ENCODE measurements at places on chromosomes 2 and 18. TPM values are rescaled to one million over a fixed set of nuclear protein-coding genes. Genes with fewer than 3 reads are reported as not detected.
A peak's percentile ranks its signal among the peaks of the same experiment; 100 is the strongest.

Gene MITD1
- 33.1 TPM for total RNA-seq

Gene OSR1
- 3.6 TPM for total RNA-seq

Gene CNTNAP5
- not detected for total RNA-seq

Gene CNDP1
- 0.21 TPM for total RNA-seq

GRCh38 chr2:102181919-102182635 lies 4.7 kb upstream of the IL1RL2 start:
- H3K4me3 ChIP-seq: no peak overlapping the region
- peaks cover 17% of the 10 kb centered on the region for H3K36me3 ChIP-seq
- peak overlapping the region; percentile 5 for H3K27ac ChIP-seq
- H3K4me1 ChIP-seq: peaks cover 21% of the 10 kb centered on the region
- H3K27me3 ChIP-seq: no peaks in the 10 kb centered on the region

- no peak overlapping the region for H3K4me3 ChIP-seq
- no peaks in the 10 kb centered on the region for H3K36me3 ChIP-seq
- H3K27me3 ChIP-seq: no peaks in the 10 kb centered on the region
These were observed 29.0 kb upstream of the EPAS1 start for GRCh38 chr2:46268196-46268595.

DNA sequence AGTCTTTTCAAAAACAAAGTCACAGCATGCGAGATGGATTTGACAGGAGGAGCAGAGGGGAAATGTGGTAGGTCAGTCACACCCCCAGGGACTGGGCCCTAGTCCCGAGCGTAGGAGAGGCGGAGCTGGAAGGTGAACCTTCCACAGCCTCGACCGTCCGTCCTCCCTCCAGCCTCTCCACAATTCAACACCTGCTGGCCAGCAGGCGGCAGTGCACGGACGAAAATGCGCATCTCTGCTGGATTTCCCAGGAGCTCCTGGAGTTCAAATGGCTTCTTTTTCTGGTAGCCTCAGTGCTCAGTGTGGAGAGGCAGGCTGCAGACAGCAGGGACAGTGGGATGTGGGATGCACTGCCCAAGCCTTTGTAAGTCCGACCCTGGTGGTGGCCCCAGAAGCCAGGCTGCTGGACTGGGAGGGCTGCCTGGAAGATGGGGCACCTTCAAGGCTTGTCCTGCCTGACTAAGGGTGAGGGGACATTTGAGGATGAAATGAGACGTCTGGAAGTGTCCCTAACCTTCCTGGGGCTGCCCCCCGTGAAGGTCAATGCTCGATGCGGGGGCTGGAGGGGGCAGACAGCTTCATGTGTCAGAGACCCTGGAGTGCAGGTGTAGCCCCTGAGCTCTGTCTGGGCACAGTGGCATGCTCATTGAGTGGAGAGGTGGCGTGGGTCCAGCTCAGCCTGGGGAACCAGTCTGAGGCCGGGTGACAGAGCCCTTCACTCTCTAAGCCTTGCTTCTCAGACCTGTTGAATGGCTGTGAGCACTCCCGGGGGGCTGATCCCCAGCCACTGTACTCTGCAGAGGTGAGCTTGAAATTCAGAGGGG lies 189.5 kb downstream of the TFCP2L1 start:
- no peak overlapping the region for H3K27ac ChIP-seq
- H3K4me1 ChIP-seq: peaks cover 5% of the 10 kb centered on the region
- no peaks in the 10 kb centered on the region for H3K27me3 ChIP-seq
- no peak for DNase-seq
- no peak overlapping the region for H3K4me3 ChIP-seq

DNA sequence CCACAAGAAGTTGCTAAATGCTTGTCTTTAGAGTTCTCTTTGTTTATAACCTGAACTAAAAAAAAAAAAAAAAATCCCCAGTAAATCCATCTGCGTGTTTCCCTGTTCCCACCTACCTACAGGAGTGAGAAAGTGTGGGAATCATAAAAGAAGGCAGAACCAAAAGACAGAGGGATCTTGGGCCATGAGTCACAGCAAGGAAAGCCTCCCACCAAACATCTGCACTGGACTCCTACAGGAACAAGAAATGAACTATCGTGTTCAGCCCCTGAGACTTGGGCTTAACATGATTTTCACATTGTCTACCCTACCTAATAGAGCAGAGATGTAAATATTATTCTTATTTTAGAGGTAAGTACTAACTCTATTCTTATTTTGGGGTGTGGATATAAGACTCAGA lies 1761.2 kb upstream of the CELF4 start:
- H3K36me3 ChIP-seq: no peaks in the 10 kb centered on the region
- H3K27ac ChIP-seq: no peak overlapping the region
- H3K27me3 ChIP-seq: no peaks in the 10 kb centered on the region
- H3K4me3 ChIP-seq: no peak overlapping the region
- no peak for DNase-seq
- no peaks in the 10 kb centered on the region for H3K4me1 ChIP-seq

GRCh38 chr2:37602702-37603101 lies 68.7 kb downstream of the CDC42EP3 start:
- no peaks in the 10 kb centered on the region for H3K4me1 ChIP-seq
- no peak for DNase-seq
- H3K27me3 ChIP-seq: no peaks in the 10 kb centered on the region
- H3K4me3 ChIP-seq: no peak overlapping the region

DNA sequence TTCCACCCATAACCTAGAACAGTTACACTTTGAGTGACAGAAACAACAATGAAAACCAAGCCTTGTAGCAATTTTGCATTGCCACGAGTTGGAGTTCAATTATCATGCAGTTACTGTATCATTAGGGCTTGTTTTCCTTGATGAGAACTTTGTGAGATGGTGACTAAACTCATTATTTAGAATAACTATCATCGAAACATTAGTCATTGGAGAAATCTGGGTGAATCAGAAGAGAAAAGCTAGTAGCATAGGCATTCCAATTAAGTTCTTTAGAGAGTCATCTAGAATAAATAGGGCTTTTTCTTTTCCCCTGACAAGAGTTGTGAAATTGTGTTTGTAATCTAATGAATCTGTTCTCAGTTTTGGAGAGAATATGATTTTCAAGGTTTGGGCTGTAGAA lies 122.8 kb upstream of the DOCK10 start:
- no peak overlapping the region for H3K27ac ChIP-seq
- no peaks in the 10 kb centered on the region for H3K27me3 ChIP-seq
- H3K4me1 ChIP-seq: no peaks in the 10 kb centered on the region
- DNase-seq: no peak

DNA sequence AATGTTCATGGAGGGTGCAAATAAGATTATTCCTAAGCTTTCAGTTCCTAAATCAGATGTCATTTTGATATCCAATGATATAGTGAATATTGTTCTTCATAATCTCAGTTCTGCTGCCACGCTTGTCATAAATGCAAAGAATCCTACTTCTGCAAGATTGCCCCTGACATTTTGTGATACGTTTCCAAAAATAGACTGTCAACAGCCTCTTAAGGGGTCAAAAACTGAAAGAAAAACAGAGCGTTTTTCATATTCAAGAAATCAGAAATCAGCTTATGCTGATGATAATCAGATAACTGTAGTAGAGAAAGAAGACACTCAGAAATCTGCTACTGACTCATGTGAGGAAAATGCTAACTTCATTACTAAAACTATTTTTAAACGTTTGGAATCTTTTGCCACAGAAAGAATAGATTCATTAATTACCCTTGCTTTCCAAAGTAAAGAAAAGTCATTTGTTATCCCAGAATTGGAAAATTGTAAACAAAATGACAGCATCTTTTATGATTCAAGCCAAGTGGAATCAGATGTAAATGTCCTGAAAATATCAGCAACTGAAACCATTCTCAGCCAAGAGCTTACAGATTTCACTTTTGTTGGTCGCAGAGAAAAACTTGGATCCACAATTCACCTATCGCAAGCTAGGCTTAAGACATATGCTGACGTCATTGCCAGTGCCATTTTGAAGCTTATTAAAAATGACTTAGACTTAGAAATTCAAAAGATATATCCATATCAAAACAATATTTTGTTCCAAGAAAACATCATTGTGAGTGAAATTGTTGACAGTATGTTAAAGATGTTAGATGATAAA lies 55.1 kb downstream of the FSIP2 start:
- no peak for DNase-seq
- H3K4me3 ChIP-seq: no peak overlapping the region
- no peaks in the 10 kb centered on the region for H3K4me1 ChIP-seq
- H3K27ac ChIP-seq: no peak overlapping the region
- no peaks in the 10 kb centered on the region for H3K36me3 ChIP-seq

DNA sequence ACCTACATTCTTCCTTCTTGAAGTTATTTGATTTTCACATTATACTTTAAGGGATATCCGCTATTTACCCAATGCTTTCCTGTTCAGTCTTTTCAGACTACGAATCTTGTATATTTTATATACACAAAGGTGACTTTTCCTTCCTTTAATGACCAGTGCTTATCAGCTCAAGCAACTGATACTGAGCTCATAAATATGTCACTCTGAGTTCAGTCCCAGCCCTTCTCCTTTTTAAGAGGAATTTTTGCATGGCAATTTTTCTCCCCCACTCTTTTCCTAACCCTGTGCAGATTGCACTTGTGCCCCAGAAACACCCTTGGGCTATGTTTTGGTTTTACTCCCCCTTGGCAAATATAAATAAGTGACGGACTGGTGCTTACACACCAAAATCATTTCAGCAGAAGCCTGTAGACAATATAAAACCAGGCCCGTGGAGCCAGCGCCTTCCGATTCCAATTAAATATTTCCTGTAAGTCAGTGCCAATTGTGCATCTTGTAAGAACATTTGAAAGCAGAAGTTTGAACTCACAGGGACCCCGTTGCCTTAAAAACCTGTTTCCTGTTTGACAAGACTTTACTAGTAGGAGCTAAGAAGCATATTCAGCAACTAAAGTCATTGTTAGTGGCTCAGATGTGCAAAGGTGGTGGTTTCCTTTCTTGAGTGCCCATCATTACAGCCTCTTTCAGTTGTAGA lies 66.3 kb upstream of the GATA6 start:
- H3K27me3 ChIP-seq: no peaks in the 10 kb centered on the region
- no peaks in the 10 kb centered on the region for H3K36me3 ChIP-seq
- no peak overlapping the region for H3K27ac ChIP-seq
- H3K4me1 ChIP-seq: no peaks in the 10 kb centered on the region

- H3K27me3 ChIP-seq: no peaks in the 10 kb centered on the region
- peak overlapping the region; percentile 1 for H3K4me3 ChIP-seq
- no peak for DNase-seq
These were observed 35.2 kb downstream of the ST3GAL5 start for GRCh38 chr2:85853499-85854165.

GRCh38 chr2:26412091-26412673 lies 10.5 kb downstream of the DRC1 start:
- no peak overlapping the region for H3K27ac ChIP-seq
- no peaks in the 10 kb centered on the region for H3K36me3 ChIP-seq
- H3K27me3 ChIP-seq: peaks cover 10% of the 10 kb centered on the region
- DNase-seq: no peak
- H3K4me3 ChIP-seq: peak overlapping the region; percentile 8

GRCh38 chr2:230946429-230947234 lies 21.6 kb upstream of the GPR55 start:
- H3K27me3 ChIP-seq: no peaks in the 10 kb centered on the region
- peaks cover 3% of the 10 kb centered on the region for H3K4me1 ChIP-seq
- H3K27ac ChIP-seq: no peak overlapping the region
- no peak overlapping the region for H3K4me3 ChIP-seq
- H3K36me3 ChIP-seq: no peaks in the 10 kb centered on the region
